ENCODE measurements at places on chromosomes 12 and 14.

DNA sequence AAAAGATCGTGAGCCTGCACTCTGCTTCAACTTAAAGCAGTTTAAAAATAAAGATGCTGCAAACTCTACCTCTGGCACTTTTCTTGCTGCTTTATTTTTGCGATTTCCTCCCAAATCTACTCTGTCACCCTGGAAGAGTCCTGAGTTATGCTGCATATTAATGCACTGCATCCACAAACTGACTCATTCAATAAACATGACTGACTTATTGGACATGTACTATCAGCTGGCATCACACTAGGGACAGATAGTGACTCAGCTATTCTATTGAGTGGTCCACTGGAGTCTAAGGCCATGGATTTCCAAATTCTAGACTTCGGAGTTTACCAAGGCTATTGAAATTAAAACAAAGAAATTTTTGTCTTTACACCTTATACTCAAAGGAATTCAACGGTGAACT is 90.7 kb upstream of the PTPRR start:
- no peak for DNase-seq

DNA sequence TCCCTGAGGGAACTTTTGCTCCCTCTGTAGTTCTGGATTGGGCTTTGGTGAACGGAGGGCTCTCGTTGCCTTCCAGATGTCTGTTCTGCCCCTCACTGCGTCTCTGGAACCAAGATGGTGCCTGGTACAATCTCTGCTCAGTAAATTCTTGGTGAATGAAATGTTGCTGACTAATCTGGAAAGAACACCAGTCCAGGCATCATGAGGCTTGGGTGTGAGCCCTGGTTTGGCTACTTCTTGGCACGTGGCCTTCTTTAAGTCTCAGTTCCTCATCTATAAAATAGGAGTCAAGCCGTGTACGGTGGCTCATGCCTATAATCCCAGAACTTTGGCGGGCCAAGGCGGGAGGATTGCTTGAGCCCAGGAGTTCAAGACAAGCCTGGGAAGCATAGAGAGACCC is 4.3 kb downstream of the HHIPL1 start:
- no peak for DNase-seq

DNA sequence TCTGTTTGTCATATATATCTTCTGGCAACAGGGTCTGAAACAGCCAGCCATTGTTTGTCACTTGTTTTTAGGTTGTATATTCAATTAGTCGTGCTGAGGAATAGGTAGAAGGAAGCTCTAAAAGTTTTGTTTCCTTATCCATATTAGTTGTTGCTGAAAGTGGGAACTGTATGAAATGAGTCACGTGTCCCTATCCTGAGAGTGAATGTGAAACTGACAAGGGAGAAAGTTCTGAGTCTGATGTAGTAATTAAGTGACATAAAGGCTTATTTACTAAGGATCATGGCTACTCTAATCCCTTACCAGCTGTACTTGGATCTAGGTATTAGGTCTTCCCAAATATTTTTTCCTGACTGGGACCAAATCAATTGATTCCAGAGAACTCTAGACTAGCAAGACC is 16.4 kb downstream of the FAM234B start:
- DNase-seq = no peak

- DNase-seq = no peak
These were observed 10.7 kb downstream of the ARID4A start for GRCh38 chr14:58309086-58309485.

- no peak for DNase-seq
These were observed 100.6 kb downstream of the DACT1 start for GRCh38 chr14:58738189-58738836.

GRCh38 chr14:22666203-22666893 is 22.2 kb upstream of the OR6J1 start:
- DNase-seq = no peak

DNA sequence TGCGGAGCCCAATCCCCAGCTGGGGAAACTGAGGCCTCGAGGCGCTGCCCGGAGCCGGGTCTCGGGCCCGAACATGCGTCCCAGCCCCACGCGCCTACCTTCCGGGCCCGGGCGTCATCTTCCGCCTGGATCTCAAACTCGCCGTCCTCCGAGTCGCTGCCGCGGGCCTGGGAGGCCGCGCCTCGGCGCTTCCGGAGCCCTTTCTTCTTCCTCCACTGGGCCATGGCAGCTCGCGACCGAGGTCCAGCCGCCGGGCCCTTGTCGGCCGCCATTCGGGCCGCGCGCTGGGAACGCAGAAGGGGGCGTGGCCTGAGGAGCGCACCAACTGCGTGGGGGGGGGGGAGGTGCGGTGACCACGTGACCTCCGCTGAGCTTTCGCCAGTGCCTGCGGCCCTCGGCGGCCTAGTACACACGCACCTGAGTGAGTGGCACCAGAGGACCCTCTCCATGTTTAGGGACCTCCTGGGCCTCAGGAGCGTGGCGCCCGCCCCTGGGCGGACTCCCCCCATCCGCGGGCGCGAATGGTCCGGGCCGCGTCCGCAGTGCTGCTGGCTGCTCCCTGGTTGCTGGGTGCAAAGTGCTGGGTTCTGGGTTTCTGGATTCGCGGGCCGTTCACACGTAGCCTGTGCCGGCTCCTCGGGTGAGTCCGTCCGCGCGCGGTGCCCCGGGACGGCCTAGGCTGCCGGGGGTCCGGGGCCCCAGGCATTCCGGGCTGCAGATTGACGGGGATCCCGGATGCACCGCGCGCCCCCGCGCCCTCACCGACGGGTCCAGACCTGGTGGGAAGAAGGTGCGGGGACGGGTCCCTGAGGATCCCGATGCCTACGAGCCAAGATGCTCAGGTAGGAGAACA is at the start of the genes DDX54 and RITA1:
Gene DDX54, minus strand, starts transcription at position 299 of the 853 bp plus-strand sequence. Its CDS starts 27 bp downstream, at position 272.
Gene RITA1, plus strand, starts transcription at position 542 of the 853 bp plus-strand sequence. CDS start 1,026 bp downstream, outside the sequence.
- DNase-seq = peak; percentile 71

DNA sequence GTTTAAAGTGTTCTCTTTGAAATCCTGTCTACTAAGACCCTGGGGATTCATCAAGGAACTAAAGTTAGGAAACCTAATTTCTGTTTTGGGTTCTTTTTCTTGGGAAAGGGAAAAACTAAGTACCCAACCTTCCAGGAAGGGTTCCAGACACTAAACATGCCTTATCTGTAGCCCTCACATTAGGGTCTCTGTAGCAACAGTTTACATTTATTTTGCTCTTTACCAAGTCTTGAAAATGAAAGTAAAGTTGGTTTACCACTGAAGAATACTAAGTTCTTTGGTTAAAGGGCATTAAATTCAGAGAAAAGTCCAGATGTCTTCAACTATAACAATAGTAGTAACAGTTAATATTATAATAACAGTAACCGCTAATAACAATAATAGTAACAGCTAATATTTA is 207.5 kb upstream of the CDKN3 start:
- no peak for DNase-seq
